GM20000 (cell line): ENCODE measurements at places on chromosomes 7 and 10.

GRCh38 chr10:16967866-16968415 is 150.7 kb upstream of the RSU1 start:
- DNase-seq = no peak

- DNase-seq = no peak
Observed at GRCh38 chr10:51615764-51616298, 83.6 kb downstream of the CSTF2T start.

DNA sequence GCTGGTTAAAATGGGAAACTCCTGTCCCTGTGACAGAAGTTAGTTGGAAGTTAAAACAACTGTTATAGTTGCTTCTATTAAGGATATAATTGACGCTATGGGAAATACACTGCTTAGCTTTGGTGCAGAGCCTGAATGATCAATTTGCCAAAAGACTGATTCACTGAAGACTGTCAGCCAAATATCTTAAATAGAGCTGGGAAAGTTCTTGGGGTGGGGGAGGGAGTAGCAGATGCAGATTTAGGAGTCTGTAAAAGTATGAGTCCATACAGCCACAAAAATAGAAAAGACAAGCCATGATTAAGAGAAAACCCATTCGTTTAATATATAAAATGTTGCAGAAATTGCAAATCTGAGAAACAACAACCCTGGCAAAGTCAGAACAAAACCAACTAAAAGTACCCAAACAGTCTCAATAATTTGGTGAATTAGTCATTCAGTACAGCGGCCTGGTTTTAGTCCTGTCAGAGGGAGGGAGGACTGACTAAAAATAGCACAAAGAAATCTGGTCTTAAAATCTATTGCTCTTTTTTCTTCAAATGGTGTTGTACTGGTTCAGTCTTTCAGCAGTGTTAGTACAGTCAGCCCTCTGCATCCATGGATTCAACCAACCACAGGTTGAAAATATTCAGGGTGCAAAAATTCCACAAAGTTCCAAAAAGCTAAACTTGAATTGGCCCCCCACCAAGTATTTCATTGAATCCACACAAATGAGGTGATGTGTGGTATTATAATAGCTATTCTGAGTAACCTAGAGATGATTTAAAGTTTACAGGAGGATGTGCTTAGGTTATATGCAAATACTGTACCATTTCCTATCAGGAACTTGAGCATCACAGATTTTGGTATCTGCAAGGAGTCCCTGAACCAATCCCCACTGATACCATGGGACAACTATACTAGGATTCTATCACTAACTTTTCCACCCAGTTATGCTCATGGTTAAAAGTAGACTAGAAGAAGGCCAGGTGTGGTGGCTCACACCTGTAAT is 30.0 kb downstream of the STK17A start:
- peak; percentile 26 for DNase-seq

GRCh38 chr7:123231021-123232000 is 31.5 kb upstream of the SLC13A1 start:
- no peak for DNase-seq
